ENCODE measurements at places on chromosomes 4 and X. TPM values are rescaled to one million over a fixed set of nuclear protein-coding genes. Genes with fewer than 3 reads are reported as not detected.

The LARP7 gene
- 42.3 TPM for total RNA-seq

The SYNPO2 gene
- 1,079 TPM for total RNA-seq

The TMEM128 gene
- total RNA-seq: 15.6 TPM

The TMEM255A gene
- total RNA-seq: 6.3 TPM

The TSPAN6 gene
- total RNA-seq: 7.8 TPM

The TBX22 gene
- total RNA-seq: not detected

The PSAPL1 gene
- not detected for total RNA-seq

The PROM1 gene
- 0.43 TPM for total RNA-seq

The NDP gene
- 0.51 TPM for total RNA-seq

The FABP2 gene
- total RNA-seq: not detected

The ASB9 gene
- 2.3 TPM for total RNA-seq

The FAM9C gene
- 0.19 TPM for total RNA-seq
